ENCODE measurements at places on chromosomes 13 and 19.
A peak's percentile ranks its signal among the peaks of the same experiment; 100 is the strongest.

DNA sequence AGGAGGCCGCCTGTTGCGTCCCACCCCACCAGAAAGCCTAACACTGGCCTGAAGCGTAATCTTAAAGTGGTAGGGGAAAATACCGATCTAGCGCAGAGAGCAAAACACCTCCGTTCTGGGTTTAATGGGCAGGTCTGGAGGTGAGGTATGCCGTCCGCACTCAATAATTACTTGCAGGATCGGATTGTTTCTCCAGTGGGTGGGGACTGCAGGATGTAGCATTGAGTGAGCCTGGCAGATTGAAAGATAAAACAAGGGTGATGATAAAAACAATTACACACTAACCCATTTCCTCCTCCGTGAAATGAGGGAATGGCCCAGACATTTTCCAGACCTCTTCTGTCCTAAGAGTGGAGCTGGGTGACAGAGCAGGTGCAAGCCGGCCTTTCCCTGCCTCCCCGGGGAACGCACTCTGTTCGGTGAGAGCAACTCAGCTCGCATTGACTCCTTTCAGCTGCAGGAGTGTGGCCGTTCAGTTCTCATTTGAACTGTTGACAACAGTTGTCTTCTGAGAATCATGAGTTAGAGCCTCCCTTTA, 110.2 kb upstream of the DOCK9 start:
- peak; percentile 41 for DNase-seq

DNA sequence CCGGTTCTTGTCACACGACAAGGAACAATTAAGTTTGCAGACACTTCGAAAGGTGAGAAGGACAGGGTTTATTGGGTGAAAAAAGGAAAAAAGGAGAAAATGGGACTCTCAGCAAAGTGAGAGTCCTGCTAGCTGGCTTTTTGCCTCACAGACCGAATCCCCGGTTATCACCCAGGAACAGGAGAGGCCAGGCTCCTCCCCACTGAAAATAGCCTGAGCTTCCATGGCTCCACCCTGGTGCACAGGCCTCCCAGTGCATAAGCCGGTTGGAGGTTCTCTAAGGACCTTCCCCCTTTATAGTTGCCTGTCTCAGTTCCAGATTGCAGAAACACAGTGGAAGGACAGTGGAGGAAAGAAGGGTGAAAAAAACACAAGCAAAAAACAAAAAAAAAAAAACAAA, 571.7 kb downstream of the KCTD12 start:
- DNase-seq = no peak

DNA sequence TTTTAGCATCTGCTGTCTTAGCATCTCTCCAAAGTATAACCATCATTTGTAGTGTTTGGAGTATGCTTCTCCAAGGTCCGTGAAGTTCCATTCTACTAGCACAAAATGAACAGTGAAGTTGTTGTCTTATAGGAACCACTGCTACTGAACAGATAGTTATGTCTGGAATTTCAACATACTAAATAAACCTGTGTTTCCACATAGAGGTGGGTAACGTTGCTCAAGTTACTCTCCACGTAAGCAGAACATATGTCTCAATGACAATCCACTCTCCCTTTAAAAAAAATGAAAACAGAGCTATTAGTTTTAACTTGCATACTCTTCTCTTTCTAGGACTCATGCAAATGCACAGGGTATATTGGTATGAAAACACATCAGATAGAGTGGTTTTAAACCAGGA, 184.3 kb upstream of the TRPC4 start:
- DNase-seq = no peak

DNA sequence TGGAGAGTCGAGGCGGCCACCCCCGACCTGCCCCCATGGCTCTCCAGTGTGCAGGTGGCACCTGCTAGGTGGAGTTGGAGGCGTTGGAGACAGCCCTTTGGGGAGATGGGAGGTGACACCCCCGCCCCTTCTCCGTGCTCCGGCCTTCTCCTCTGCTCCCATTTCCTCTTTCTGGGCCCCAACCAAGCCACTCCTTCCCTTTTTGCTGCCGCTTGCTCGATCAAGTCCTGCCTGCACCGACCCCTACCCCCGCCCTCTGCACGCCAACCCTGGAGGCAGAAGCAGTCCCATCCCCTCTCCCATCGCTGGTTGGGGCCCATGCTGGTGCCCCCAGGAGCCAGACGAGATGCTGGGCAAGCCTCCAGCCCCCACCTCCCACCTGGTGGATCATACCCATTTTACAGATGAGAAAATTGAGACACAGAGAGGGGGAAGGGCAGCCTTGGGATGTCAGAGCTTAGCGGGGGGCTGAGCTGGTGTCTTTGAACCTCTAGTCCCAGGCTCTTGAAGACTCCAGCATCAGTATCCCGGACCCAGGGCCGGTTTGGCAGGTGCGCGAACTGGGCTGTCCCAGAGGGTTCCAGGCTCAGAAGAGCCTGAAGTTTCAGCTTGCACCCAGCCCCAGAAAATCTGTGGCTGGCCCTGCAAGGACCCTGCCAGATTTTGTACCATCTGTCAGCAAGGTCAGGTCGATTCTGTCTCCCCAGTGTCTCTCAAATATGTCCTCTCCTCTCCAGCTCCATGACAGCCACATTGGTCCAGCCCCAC, 10.3 kb downstream of the GNA15 start:
- DNase-seq = no peak

DNA sequence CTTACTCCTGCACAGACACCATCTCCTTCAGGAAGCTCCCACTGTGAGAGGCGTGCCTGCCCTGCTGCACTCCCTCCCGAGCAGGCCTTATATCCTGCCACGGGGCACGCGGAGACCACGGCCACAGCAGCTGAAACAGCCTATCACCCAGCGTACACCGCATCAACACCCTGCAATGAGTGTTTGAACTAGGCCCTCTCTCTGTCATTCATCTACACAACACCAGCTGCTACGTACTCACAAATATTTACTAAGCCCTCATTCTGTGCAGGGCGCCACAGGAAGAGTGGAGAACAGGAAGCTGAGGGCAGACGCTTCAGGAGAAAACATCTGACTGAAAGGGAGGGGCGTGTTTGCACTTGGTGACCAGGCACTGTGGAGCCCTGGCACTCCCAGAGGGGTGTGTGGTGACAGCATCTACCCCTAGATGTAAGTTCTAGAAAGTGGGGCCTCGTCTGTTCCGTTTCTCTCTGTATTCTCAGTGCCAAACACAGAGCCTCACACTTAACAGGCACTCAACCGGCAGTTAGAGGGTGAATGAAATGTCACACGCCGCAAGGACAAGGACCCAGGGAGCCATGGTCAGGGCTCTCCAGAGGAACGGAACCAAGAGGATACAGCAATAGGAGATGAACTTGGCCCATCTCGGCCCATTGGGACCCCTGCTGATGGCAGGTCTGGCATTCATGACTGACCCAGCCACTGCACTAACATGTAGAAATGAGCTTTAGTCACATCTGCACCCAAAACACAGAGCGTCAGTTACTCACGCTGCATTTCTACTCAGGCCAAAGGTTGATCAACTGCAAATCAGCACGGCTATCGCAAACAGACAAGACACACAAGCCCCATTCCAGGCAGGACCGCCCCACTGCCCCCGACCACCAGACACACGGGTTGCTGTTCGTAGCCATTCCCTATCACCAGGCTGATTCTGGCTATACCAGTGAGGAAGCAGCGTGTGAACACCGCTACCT, 15.7 kb downstream of the RANBP3 start:
- peak; percentile 62 for DNase-seq

All from activated CD4-positive, CD25-positive, alpha-beta regulatory T cell treated with anti-CD3 and anti-CD28 coated beads, Interleukin-2, amount 50 U/mL, for 72 hours (primary cell).